A549 treated with GW870086 at 1 μM for 4 hours (cell line): ENCODE measurements at places on chromosomes 11 and 22. TPM values are rescaled to one million over a fixed set of nuclear protein-coding genes. Genes with fewer than 3 reads are reported as not detected.

Gene CLMP
- 16.6 to 22.6 TPM (median 19.7 TPM) in 5 replicates for total RNA-seq

Gene TRMT112
- total RNA-seq = 397 to 452 TPM (median 419 TPM) in 5 replicates

Gene SYT9
- 0.15 to 0.26 TPM (median 0.16 TPM) in 5 replicates for total RNA-seq

Gene DERL3
- 0.23 to 0.60 TPM (median 0.38 TPM) in 5 replicates for total RNA-seq

Gene ROBO4
- total RNA-seq = not detected in 5 replicates

Gene YPEL1
- total RNA-seq = 0.16 to 0.54 TPM (median 0.30 TPM) in 5 replicates

Gene TRIOBP
- 23.8 to 36.2 TPM (median 34.0 TPM) in 5 replicates for total RNA-seq

Gene MRGPRE
- total RNA-seq = 0.14 to 0.17 TPM in 2 of 5 replicates, not detected in the others

Gene SLC35E4
- 5.4 to 7.7 TPM (median 7.0 TPM) in 5 replicates for total RNA-seq

Gene RTCB
- total RNA-seq = 78.1 to 80.1 TPM (median 78.8 TPM) in 5 replicates

Gene MIOX
- 0.09 TPM in 1 of 5 replicates, not detected in the others for total RNA-seq

Gene CD6
- total RNA-seq = 0.06 to 0.11 TPM (median 0.10 TPM) in 3 of 5 replicates, not detected in the others

Gene POTEH
- total RNA-seq = not detected in 5 replicates

Gene TMEM25
- 0.40 to 0.67 TPM (median 0.59 TPM) in 5 replicates for total RNA-seq

Gene SCO2
- total RNA-seq = 3.0 to 6.3 TPM (median 5.7 TPM) in 5 replicates

Gene ANO1
- total RNA-seq = 2.7 to 3.2 TPM (median 2.9 TPM) in 5 replicates

Gene PKP3
- 29.9 to 39.9 TPM (median 38.6 TPM) in 5 replicates for total RNA-seq

Gene MS4A6A
- total RNA-seq = not detected in 5 replicates

Gene NLRP10
- total RNA-seq = not detected in 5 replicates

Gene ISX
- total RNA-seq = not detected in 5 replicates

Gene SPON1
- not detected in 5 replicates for total RNA-seq

Gene POU2AF1
- not detected in 5 replicates for total RNA-seq

Gene MS4A3
- not detected in 5 replicates for total RNA-seq

Gene AQP11
- 1.2 to 2.2 TPM (median 1.9 TPM) in 5 replicates for total RNA-seq

Gene ZBTB3
- total RNA-seq = 1.2 to 1.9 TPM (median 1.4 TPM) in 5 replicates

Gene SLC15A3
- total RNA-seq = not detected in 5 replicates

Gene PACSIN3
- total RNA-seq = 23.4 to 32.4 TPM (median 27.0 TPM) in 5 replicates

Gene CALCA
- 0.07 to 0.19 TPM (median 0.14 TPM) in 3 of 5 replicates, not detected in the others for total RNA-seq

Gene CARD18
- total RNA-seq = not detected in 5 replicates
